NCI-H524 treated with DMSO at 0.1 percent for 48 hours (cell line): ENCODE measurements at places on chromosomes 7 and 10.

DNA sequence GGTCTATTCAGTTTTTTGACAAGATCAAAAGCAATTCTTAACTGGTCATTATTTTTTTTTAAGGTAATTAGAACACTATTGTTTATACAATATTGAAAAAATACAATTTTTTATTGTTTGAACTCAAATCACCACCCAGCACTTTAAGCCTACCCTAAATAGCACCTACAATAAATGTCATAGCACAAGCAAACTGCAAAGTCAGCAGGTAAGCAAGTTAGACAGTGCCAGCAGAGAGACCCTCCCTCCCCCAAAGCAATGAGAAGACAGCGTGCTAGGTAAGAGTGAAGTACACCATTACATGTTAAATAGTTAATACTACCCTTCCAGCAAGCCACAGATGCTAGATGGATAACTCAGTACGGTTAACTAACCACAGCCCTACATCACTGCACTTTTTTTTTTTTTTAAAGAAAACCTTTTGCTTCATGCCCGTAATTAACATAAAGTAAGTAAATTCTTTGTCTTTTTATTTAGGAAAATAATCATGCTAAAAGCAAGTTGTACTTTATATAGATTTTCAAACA, 120.0 kb downstream of the UBE2H start:
- DNase-seq, result no peak

DNA sequence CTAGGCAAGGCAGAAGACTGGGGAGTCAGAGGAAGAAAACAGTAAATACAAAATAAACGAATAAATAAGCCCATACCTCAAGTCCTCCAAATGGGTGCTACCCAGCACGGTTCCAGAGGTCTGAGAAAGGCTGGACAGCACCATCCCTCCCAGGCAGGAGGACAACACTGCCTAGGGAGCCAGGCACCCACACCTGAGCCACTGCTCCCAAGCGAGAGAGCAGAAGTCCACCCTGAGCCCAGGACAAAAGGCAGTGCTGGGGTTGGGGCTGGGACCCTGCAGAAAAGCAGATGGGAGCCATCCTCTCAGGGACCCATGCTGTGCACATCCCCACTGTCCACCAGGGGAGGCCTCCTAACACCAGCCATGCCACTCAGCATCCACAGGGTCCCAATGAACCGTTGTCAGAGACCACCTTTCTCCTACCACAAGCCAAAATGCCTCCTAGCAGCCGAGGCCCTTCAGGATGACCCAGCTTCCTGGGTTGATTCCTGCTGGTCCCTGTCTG, 16.2 kb downstream of the GFRA1 start:
- DNase-seq, result no peak

- DNase-seq, result no peak
Observed at GRCh38 chr7:8881916-8882315, 448.5 kb downstream of the NXPH1 start.

DNA sequence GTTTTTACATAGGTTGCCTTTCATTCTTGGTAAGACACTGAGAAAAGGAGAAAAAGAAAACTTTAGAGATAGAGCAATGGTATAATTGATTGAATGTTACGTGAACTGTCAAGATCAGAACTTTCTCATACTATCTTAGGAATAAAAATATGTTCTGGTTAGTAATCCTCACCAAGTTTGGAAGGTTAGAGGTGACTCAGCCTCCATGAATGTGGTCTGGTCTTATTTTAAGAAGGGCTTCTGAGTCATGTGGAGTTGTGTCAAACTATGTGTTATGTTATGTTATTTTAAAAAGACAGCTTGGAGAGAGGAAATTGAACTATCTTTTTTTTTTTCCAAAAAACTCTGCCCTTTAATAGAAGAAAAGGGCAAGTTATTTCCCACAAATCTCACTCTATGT, 458.6 kb upstream of the KLF6 start:
- DNase-seq, result no peak

DNA sequence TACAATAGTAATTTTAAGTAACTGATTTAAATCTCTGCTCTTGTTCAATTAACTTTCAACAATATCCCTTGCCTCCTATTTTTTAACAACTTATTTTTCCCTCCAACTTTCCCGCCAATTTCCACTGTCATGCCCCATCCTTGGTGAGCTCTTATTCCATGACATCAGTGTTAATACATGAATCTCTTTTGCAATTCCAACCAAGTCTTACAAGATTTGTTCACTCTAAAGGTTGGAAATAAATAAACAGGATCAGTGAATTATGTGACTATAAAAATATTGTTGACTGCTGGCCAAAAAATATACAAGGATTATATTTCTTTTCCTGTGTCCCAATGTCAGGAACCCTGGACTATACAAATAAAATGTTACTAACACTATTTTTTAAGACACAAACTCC, 21.0 kb upstream of the AGMO start:
- DNase-seq, result no peak

GRCh38 chr7:57868771-57869483, 418.9 kb downstream of the ZNF716 start:
- no peak for DNase-seq

DNA sequence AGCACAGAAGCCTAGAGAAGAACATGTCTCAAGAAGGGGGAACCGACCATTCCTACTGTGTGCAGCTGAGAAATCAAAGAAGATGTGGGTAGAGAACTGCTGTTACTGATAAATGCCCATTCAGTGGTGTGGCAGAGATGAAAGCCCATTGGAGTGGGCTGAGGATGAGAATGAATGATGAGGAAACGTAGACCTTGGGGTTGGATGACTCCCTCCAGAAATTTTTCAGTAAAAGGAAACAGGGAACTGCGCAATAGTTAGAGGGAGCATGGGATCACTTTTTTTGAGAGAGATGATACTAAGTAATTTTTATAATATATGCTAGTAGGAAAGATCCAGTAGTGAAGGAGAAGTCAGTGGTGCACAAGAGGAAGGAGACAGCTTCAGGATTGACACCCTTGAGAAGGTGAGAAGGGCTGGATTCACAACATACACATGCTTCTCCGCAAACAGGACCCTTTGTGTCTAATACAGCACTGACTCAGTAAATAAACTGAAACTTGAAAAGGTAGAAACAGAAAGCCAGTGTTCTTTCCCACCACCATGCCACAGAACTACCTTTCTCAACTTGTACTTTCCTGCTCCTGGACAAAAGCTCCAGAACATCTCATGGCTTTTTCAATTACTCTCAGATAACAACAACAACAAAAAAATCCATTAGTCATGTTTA, 104.7 kb upstream of the IL6 start:
- no peak for DNase-seq

DNA sequence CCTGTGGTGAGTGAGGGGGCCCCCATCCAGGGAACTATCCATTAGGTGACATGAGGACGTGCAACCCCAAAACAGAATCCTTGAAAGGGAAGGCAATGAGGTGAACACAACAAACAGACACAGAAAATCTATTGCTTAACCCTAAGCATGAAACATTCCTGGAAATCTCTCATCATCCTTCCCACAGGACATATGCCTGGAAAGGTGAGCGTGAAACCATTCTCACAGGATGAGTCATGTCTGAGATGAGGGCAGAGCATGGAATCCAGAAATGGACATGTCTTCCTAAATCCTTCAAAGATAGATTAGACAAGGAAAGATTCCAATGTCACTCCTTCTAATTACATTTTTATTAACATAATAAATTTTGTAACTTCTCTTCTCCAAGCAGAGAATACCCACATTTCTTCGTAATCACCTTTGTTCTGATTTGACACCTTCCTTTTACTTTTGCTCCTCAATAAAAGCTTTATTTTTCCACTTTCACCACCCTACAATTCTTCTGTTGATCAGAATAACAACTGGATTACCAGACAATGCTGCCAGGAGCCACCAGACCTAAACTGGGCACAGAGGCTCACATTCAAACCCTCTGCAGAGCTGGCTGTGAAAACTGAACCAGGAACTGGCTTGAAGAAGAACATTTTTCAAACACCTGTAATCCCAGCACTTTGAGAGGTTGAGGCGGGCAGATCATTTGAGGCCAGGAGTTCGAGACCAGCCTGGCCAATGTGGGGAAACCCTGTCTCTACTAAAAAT, 67.2 kb downstream of the COBL start:
- no peak for DNase-seq
